Activated T-helper 2 cell treated with anti-CD3 and anti-CD28 coated beads, Interferon-gamma antibody, Interleukin-2, Interleukin-4, amounts not matched to agents 10 μg/mL and 5 μg/mL and 100 μg/mL, durations not matched to agents 14 hours and 24 hours and 36 hours (primary cell): ENCODE measurements at places on chromosomes 16 and 17.

GRCh38 chr17:36004594-36005108 is 3.3 kb upstream of the CCL15 start:
- H3K4me1 ChIP-seq: peaks cover 3% of the 10 kb centered on the region
- H3K4me3 ChIP-seq: no peak overlapping the region
- peaks cover 8% of the 10 kb centered on the region for H3K27me3 ChIP-seq
- no peak for DNase-seq
- no peak overlapping the region for H3K27ac ChIP-seq

DNA sequence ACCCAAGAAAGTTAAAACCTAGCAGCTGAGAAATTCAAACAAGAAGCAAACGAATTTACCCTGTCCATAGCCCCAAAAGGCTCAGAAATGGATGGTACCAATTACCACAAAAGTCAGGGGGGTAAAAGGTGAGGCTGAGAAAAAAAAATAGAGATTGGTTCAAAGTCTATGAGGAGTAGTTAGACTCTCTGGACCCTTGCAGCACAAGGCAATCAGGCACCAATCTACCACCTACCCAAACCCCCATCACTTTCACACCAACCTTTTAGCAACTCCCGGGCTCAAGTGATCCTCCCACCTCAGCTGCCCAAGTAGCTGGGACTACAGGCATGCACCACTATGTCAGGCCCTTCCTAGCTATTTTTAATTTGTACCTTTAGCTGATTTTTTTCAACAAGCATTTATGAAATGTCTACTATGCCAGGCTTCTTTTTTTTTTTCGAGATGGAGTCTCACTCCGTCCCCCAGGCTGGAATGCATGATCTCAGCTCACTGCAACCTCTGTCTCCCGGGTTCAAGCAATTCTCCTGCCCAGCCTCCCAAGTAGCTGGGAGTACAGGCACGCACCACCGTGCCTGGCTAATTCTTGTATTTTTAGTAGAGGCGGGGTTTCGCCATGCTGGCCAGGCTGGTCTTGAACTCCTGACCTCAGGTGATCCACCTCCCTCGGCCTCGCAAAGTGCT is 40.8 kb downstream of the USP32 start:
- no peak overlapping the region for H3K27ac ChIP-seq
- DNase-seq: no peak
- no peak overlapping the region for H3K4me3 ChIP-seq
- H3K4me1 ChIP-seq: peaks cover 25% of the 10 kb centered on the region
- H3K36me3 ChIP-seq: peaks cover 3% of the 10 kb centered on the region

DNA sequence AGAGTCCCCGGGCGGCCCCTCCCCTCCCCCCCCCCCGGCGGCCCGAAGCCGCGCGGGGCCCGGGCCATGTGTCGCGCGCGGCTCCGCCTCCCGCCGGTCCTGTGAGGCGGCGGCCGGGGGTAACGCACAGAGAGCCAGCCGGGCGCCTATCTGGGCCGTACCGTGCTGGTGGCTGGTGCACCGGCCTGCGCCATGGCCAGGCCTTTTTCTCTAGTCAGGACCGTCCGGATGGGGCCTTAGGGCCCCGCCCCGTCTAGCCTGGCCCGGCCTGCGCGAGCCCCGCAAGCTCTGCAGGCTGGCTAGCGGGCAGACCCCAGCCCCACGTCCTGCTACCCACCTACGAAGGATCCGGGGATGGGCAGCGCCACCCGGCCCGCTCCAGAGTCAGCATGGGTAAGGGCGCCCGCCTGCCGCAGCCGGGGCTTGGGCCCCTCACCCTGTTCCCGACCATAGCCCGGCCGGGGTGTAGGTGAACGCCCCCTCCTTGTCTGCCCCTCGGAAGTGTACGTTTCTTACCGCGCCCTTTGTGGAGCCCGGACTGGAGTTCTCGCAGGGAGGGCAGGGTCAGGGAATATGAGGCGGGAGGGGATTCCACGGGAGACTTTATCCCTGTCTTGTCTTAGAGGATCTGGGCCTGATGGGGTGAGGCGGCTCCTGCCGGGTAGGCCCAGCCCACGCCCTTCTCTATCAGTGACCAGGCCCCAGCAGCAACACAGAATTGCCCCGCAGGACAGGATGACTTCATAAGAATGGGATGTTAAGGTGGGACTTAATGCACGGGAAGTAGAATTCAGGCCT is at the start of gene CENPT:
Gene CENPT (minus strand): TSS at position 630 of the 798 bp plus-strand sequence. CDS start 13,834 bp downstream, outside the sequence.
- H3K36me3 ChIP-seq: peaks cover 23% of the 10 kb centered on the region
- H3K4me3 ChIP-seq: peak within 1 kb of the TSS; percentile 93
- H3K4me1 ChIP-seq: peaks cover 33% of the 10 kb centered on the region

GRCh38 chr16:8623634-8624033 is 2.1 kb downstream of the METTL22 start:
- peak overlapping the region; percentile 30 for H3K4me3 ChIP-seq
- H3K4me1 ChIP-seq: peaks cover 19% of the 10 kb centered on the region
- peaks cover 36% of the 10 kb centered on the region for H3K36me3 ChIP-seq
- no peak overlapping the region for H3K27ac ChIP-seq
- peaks cover 1% of the 10 kb centered on the region for H3K27me3 ChIP-seq

GRCh38 chr17:50430821-50431618 is 5.0 kb downstream of the ACSF2 start:
- peaks cover 12% of the 10 kb centered on the region for H3K4me1 ChIP-seq
- no peak for DNase-seq
- H3K36me3 ChIP-seq: no peaks in the 10 kb centered on the region
- no peak overlapping the region for H3K4me3 ChIP-seq
- no peaks in the 10 kb centered on the region for H3K27me3 ChIP-seq

GRCh38 chr16:12086822-12087221 is 110.3 kb downstream of the SNX29 start:
- no peak overlapping the region for H3K4me3 ChIP-seq
- no peak overlapping the region for H3K27ac ChIP-seq
- peaks cover 2% of the 10 kb centered on the region for H3K36me3 ChIP-seq
- H3K4me1 ChIP-seq: peaks cover 25% of the 10 kb centered on the region
